AG20443 (cell line): ENCODE measurements at places on chromosomes 4 and X.

DNA sequence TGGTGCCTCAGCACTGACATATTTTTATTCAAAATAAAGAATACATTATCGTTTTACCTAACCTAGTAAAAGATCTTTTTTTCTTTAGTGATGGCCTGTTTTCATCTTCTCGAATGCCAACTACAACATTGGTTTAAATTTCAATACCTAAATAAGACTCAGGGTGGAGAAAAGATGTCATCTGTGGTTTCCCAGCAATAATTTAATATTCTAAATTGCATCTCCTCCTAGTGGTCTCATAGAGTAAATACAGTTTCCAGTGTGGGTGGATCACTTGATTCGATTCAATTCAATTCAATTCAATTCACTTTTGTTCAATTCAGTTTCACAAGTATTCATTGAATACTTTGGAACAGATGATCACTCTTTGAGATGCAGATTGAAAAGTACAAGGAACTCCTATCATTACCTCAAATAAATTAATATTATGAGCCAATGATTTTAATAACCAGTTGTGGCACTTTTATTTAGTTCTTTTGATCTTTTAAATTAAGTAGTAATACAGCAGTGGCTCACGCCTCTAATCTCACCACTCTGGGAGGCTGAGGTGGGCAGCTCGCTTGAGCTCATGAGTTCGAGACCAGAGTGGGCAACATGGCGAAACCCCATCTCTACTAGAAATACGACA, 427.2 kb downstream of the FAT4 start:
- peak; percentile 40 for DNase-seq

DNA sequence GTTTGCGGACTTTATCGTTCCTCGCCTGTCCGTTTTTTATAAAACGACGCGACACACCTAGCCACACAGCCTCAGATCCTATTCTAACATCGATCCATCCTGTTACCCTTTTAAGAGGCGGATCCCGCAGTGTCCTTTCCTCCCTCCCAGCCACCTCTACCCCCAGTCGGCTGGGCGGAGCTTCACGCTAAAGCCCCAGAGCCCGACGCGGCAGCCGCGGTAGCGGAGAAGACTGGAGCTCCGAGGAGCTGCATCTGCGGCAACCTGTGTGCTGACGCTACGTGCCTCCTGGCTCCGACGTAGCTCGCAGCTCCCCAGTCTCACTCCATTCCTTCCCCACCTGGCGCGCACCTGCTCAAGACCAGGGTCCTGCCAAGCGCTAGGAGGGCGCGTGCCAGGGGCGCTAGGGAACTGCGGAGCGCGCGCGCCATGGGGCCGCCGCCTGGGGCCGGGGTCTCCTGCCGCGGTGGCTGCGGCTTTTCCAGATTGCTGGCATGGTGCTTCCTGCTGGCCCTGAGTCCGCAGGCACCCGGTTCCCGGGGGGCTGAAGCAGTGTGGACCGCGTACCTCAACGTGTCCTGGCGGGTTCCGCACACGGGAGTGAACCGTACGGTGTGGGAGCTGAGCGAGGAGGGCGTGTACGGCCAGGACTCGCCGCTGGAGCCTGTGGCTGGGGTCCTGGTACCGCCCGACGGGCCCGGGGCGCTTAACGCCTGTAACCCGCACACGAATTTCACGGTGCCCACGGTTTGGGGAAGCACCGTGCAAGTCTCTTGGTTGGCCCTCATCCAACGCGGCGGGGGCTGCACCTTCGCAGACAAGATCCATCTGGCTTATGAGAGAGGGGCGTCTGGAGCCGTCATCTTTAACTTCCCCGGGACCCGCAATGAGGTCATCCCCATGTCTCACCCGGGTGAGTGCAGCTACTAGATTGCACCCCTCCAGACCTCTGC, at the start of gene RNF128:
Gene RNF128, plus strand, starts transcription at position 217 of the 953 bp plus-strand sequence. Its CDS starts 213 bp downstream, at position 430.
- peak; percentile 55 for DNase-seq

GRCh38 chr4:142933207-142933606, 87.1 kb upstream of the INPP4B start:
- DNase-seq, result no peak

GRCh38 chrX:12950851-12951594, 23.9 kb upstream of the TMSB4X start:
- no peak for DNase-seq

GRCh38 chr4:13092702-13093101, 391.4 kb downstream of the RAB28 start:
- DNase-seq, result no peak

GRCh38 chr4:2006956-2007653, 1.7 kb downstream of the NELFA start:
- DNase-seq, result no peak
